NCI-H2171 (cell line): ENCODE measurements at places on chromosomes 3 and 15.
A peak's percentile ranks its signal among the peaks of the same experiment; 100 is the strongest.

- no peak for DNase-seq
Observed at GRCh38 chr15:73851689-73852088, 21.7 kb upstream of the TBC1D21 start.

GRCh38 chr15:57061696-57062095 is 143.3 kb downstream of the TCF12 start:
- DNase-seq = no peak

DNA sequence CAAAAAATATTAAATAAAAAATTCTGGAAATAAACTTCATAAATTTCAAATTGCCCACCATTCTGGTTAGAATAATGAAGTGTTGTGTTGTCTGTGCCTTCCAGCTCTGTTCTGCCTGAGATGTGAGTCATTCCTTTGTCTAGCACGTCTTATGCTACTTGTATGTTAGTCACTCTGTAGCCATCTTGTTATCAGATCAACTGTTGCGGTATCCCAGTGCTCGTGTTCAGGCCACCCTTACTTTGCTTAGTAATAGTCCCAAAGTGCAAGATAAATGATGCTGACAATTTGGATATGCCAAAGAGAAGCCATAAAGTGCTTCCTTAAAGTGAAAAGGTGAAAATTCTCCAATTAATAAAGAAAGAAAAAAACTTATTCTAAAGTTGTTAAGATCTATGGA is 527.5 kb downstream of the NAALADL2 start:
- no peak for DNase-seq

DNA sequence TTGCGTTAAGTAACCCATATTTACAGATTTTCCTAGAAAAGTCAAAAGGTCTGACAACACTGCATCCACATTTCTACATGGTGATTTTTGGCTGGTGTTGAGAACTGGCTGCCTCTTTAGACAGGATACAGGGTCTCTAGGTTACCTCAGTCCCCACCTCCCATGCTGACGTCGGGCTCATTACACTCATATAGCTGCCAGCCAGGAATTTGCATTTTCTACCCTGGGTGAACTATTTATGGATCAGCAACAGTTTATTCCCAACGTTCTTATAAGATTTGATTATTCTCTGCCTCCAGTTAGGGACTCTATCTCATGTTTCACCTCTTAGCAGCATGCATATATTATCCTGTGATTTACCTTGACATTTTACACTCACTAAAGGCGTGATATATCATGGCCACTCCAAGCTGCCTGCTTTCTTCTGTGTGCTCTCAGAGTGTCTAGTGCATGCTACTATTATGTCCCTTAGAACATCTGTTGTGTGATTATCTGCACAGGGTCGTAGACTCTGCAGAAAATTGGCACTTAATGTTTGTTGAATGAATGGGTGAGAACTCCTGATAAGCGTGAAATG is 49.0 kb downstream of the CLDN11 start:
- peak; percentile 44 for DNase-seq

DNA sequence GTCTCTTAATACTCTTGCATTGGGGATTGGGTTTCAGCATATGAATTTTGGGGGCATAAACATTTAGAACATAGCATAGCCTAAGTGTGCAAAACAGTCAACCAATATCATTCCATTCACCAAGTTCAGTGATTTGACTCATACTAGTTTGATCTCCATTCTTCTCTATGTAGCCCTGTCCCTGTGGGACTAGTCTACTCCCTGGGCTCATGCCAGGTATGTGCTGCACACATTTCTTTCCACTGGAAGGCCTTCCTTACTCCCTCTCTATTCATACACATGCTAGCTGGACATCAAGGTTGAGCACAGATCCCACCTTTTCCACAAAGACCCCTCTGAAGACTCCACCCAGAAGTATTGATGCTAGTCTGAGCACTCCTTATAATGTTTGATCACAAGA is 5.1 kb downstream of the ZDHHC23 start:
- DNase-seq = no peak

DNA sequence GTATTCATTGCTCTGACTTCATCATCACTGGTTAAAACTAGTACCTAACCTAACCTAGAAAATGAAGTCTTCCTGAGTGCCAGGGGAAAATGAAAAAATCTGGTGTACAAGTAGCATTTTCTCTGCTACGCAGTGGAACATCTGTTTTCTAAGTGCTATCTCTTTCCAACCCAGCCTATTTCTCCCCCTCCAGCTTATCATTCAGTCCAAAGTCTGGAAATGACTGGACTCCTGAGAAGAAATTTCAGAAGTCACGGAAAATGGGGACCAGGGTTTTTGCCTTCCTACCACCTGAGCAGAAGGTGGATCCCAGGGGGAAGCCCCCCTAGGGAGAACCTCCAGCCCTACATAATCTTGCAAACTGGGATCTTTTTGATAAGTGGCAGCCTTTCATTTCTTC is 9.6 kb upstream of the GLCE start:
- DNase-seq = no peak

DNA sequence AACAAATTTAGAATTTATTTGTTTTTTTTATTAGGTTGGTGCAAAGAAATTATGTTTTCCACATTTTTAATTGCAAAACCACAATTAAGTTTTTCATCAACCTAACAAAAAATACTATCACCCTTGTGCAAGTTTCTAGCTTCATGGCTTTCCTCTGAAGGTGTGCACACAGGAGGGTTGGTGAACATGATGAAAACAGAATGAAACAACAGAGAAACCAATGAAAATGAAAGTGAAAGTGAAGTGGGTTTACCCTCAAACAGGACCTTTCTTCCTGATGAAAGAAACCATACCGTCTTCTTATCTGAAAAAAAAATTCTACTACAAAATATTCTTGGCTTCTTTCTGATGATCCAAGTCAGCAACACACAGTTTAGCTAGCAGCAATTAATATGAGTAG is 71.9 kb upstream of the FEZF2 start:
- DNase-seq = no peak

- DNase-seq = no peak
Observed at GRCh38 chr3:155617346-155617925, 127.4 kb downstream of the PLCH1 start.

GRCh38 chr15:57060799-57061198 is 142.4 kb downstream of the TCF12 start:
- DNase-seq = no peak

- no peak for DNase-seq
Observed at GRCh38 chr3:3586843-3587646, 212.2 kb upstream of the LRRN1 start.

DNA sequence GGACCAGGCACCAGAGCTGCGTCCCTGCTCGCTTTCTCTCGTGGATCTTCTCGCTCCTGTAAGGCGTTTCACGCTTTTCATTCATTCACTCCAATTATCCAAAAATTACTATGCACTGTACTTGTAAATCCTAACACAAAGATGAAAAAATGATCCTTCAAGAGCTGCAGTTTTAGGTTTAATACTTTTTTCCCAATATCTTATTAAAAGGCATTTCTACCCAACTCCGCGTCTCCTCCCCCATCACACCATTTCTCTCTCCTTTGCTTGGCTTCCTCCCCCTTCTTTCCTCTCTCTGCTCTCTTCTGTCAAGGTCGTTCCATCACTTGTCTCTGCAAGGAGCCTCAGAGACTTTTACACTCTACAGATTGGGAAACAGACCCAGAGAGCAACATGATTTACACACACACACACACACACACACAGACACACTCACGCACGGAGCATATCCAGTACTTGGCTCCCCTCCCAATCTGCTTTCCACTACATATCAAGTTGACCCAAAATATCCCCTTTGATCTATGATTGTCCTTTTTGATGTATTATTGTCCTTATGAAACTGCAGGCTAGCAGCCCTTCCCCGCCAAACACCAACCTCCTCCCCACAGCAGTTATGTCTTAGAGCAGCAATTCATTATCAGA is 479 bp upstream of the CLDN1 start:
- no peak for DNase-seq

GRCh38 chr3:107848351-107848915 is 242.4 kb downstream of the CD47 start:
- DNase-seq = no peak

DNA sequence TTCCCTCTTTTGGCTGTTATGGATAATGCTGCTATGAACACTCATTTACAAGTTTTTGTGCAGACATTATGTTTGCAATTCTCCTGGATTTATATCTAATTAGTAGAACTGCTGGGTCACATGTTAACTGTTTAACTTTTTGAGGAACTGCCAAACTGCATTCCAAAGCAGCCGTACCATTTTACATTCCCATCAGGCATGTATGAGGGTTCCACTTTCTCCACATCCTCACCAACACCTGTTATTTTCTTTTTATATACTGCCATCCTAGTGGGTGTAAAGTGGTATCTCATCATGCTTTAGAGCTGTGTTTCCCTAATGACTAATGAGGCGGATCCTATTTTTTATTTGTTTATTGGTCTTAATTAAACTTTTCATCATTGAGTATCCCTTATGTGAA is 9.2 kb downstream of the KPNA4 start:
- no peak for DNase-seq

- DNase-seq = no peak
Observed at GRCh38 chr15:70087708-70088352, 9.9 kb downstream of the TLE3 start.

GRCh38 chr15:81814882-81815455 is 230.8 kb downstream of the MEX3B start:
- no peak for DNase-seq

GRCh38 chr3:64027658-64028057 is 4.4 kb upstream of the PSMD6 start:
- no peak for DNase-seq

DNA sequence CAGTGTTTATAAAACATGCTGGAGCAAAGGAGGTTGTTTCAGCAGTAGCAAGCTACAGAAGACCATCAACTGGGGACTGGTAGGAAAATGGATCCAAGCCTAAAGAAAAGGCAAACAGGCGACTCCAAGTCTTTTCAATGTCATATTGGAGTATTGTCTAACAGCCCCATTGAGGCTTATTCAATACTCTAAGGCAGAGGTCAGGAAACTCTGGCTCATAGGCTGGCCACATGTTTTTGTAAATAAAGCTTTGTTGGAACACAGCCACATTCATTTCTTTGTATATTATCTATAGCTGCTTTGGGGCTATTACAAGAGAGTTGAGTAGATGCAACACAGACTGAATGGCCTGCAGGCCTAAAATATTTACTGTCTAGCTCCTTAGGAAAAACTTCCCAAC is 77.5 kb downstream of the RPL22L1 start:
- no peak for DNase-seq

DNA sequence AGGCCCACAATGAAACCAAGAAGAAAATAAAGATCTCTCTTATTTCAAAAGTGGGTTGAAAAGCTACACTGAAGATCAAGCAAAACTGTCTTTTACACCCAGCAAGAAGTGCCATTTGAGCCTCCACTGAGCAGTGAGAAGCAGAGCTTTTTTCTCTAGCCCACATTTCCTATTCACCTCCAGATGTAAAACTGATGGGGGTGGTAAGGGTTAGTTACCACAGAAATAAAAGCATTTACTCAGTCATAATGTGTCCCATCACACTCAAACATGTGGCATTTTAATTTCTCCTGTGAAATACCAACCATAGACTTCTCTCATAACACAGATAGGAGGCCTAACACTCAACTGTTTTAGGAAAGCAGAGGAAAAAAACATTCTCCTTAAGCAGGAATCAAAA is 21.0 kb downstream of the IFT57 start:
- DNase-seq = no peak

DNA sequence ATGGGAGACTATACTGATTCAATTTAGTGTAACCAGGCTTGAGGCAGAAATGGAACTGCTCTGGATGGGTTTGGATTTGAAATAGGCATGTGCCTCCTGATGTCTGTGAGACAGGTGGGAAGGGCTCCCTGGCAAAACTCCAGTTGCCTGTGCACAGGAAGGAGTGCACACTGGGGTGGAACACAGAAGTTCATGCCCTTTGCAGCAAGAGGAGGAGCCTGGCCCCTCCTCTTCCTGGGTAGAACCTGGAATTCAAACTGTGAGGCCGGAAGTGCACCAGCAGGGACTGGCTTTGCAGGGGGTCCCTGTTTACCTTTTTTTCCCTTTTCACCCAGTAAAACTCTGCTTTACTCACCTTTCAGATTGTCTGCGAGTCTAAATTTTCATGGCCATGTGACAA is 99.9 kb downstream of the GMPS start:
- DNase-seq = no peak

DNA sequence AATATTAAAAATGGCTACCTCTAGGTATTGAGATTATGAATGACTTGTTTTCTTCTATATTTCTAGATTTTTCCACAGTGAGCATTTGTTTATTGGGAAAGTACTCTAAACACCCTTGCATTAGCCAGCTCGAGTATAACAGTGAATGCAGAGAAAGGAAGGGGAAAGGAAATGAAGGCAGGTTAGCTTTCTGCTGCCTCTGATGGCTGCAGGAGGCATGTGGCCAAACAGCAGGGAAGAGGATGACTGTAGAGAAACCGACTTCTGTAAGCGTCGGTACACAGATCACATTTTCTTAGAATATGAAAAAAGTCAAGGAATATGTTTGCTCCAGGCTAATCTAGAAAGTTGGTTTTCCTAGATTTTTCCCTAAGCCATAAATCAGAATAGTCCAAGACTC is 19.8 kb downstream of the GNB5 start:
- DNase-seq = no peak

DNA sequence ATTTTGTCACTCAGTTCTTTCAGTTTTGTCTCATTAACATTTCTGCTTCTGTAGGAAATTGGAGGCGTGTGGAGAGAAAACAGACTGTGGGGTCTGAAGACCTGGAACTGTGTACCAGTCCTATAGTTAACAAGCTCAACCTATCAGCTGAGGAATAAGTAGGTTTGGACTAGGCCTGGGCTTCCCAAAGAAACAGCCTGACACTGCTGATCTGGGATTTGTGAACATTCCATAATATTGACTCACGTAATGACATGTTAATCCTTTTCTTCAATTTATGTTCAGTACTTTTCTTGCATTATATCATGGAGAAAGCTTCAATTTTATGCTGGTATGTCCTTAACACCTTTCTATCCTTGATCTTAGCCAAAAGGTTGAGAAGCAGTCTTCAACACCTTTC is 181.6 kb upstream of the RORA start:
- no peak for DNase-seq

DNA sequence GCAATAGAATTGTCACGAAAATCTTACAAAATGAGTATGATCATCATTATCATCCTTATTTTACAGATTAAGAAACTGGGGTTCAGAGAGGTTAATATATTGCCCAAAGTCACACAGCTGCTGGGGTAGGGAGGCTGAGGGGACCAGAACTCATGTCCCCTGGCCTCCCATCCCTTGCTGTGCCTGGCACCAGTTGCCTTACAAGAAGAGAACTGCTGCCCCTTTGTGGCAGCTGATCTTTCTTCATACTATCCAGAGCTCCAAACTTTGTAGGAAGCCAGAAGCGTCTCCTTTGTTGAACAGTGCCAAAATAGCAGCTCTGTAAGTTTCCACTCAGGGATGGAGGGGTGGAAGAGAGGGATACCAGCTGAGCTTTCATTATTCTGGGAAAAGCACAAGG is 236.8 kb upstream of the TBC1D5 start:
- DNase-seq = no peak

GRCh38 chr3:20160230-20160629 is 25.8 kb downstream of the SGO1 start:
- DNase-seq = no peak

- DNase-seq = no peak
Observed at GRCh38 chr3:179038216-179038898, 33.3 kb downstream of the ZMAT3 start.

- no peak for DNase-seq
Observed at GRCh38 chr3:27606537-27606936, 115.6 kb downstream of the EOMES start.

GRCh38 chr15:79896131-79896633 is 632 bp downstream of the MTHFS start:
- DNase-seq = no peak
